ENCODE measurements at places on chromosomes 6 and 20.

GRCh38 chr6:55868771-55869479 is 6.5 kb downstream of the BMP5 start:
- DNase-seq: no peak

DNA sequence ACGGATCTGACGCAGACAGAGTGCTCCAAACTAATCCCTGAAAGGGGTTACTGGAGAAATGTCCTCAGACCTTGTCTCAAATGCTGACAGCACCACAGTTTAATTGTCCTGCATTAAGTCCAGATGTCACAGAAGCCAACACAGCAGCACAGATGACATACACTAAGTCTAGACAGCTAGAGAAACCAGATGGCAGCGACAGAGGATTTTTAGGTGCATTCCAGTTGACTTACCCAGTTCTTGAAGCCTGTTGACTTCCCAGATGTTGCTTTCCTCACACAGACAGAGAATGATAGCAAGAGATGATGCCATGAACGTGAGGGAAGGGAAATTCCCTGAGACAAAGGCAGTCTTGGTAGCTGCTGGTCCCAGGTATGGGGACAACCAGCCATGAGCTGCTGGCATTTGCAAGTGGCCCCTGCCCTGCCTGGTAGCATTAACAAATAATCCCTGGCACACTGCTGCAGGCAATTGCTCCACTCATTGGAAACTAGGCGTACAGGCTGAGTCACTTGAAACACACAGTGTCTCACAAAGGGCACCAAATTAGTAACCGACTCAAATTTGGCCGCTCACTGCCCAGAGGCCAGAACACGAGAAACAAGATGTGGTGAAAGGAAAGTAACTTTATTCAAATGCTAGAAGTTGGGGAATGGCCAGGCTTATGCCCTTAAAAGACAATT is 52.2 kb downstream of the ADGB start:
- DNase-seq: no peak

DNA sequence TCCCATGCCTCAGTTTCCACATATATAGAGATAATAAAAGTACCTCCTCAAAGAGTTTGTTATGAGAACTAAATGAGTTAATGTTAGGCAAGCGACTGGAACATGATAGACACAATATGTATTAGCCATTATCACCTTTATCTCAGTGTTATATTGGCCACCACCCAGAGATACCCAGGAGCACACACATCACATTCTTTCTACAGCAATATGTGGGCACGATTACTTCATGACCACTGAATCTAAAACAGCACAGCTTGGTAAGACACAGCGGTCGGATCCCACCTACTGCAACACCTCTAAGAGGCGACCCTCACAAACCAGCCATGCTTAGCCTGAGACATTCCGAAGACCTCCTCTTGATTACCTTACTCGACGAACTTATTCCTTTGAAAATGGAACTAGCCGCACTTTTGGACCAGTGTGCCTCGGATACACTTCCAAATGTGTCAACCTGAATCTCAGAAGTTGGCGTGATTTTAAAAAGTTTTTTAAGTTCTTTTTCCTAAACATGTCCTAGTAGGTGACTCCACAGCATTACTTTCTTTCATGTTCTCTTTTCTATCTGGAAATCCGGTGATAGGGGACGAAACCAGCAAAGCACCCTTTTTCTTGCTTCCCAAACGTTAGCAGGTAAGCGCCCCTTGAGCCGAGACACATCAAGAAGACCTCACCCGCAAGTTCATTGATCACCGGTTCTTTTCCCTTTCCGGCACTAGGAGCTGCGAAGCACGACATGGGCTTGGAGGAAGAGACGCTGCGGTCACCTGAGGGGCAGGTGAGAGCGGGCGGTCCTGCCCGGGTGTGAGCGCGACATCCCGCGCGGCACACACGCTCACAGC is 923 bp downstream of the GMDS start:
- peak; percentile 43 for DNase-seq

GRCh38 chr20:21183722-21184121 is 57.8 kb downstream of the KIZ start:
- no peak for DNase-seq

GRCh38 chr6:107841275-107841670 is 17.2 kb upstream of the SCML4 start:
- DNase-seq: no peak
